Femur (tissue), 1 donor: ENCODE measurements at places on chromosomes 6 and 20.

GRCh38 chr6:160041608-160042007, 72.7 kb downstream of the IGF2R start:
- peak; percentile 86 for DNase-seq

DNA sequence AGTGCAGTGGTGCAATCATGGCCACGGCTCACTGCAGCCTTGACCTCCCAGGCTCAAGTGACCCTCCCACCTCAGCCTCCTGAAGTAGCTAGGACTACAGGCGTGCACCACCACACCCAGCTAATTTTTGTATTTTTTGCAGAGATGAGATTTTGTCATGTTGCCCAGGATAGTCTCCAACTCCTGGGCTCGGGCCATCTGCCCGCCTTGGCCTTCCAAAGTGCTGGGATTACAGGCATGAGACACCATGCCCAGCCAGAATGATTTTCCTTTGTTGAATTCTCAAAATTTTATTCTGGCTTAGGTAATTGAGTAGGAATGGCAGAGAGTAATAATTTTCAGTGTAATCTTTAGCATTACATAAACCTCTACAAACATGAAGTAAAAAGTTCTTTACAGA, 37.1 kb downstream of the SLC16A10 start:
- DNase-seq: no peak

DNA sequence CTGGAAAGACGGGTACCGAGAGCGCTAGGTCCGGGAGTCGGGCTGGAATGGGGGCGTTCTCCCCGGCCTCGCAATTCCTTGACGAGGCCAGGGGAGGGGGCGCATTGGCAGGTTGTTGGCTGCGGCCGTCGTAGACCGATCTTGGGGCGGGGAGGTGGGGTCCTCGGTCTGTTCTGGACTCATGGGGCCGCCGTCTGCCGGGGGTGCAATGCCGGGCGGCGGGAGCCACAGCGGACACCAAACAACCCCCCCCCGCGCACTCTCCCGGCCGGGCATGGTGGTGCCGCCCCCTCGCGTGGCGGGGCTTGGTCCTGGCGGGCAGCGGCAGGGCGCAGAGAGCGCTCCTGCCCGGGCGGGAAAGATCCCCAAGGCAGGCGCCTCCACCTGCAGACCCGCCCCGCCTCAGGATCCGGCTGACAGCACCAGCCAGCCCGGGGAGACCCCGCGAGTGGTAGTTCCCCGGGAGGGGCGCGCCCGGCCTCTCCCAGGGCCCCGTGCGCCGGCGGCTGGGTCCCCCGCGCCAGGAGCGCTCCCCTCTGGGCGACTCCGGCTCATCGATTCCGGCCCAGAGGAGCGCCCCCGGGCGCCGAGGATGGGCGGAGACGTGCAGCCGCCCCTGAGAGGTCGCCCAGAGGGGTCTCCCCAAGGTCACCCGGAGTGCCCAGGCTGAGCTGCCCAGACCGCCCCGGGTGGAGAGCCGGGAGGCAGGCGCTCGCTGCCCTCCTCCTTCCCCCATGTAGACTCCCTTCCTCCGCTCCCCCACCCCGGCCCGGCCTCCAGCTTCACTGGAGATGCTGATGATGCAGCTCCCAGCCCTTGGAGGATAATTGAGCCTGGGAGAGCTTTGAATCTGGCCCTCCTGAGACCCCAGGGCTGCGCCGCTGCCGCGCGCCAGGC, 709 bp downstream of the PPP1R16B start:
- DNase-seq: no peak

- no peak for DNase-seq
Measured at GRCh38 chr20:5390720-5391119, 74.0 kb upstream of the PROKR2 start.

GRCh38 chr6:66883453-66883852, 1176.4 kb upstream of the EYS start:
- no peak for DNase-seq

DNA sequence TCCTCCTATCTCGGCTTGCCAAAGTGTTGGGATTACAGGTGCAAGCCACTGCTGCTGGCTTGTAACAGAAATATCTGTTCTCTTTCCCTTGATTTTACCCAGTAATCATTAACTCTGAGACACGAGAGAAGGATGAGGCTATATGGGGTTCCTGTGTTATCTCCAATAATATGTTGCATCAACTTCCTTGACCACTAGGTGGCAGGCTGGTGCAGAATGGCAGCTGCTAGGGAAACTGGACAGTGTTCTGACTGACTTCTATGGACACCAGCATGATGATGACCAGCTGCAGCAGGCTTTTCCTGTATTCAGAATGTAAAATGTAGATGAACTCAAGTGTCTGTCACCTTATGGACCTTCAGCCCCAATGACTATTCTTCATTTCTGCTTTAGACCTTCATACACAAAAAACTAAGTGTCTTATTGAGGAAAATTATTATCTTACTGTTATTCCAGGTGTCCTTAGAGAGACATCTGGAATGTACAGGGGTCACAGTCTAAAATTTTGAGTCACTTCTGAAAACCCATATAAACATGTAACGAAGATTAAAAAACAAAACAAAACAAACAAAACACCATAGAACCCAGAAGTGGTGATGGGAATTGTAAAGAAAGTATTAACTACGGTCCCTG, 20.4 kb upstream of the CD109 start:
- peak; percentile 85 for DNase-seq

- no peak for DNase-seq
Measured at GRCh38 chr6:166636191-166636933, 9.3 kb upstream of the RPS6KA2 start.

GRCh38 chr20:38395165-38395564, 40.0 kb downstream of the SNHG17 start:
- no peak for DNase-seq

DNA sequence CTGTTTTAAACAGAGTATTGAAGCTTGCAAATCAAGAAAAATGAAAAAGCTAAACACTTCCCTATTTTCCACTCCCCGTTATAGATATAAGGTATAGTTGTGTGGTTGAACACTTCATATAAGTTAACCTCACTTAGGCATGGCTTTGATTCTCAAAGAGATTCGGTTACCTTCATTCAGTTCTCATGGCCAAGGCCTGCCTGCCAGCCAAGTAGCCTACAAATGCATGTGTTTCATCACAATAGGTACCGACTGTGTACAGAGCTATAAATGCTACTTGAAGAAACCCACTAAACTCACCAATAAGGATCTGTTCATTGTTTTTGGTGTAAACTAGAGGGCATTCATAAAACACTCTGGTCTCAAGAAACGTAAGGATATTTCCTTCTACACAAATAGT, 27.8 kb downstream of the PM20D2 start:
- DNase-seq: no peak

DNA sequence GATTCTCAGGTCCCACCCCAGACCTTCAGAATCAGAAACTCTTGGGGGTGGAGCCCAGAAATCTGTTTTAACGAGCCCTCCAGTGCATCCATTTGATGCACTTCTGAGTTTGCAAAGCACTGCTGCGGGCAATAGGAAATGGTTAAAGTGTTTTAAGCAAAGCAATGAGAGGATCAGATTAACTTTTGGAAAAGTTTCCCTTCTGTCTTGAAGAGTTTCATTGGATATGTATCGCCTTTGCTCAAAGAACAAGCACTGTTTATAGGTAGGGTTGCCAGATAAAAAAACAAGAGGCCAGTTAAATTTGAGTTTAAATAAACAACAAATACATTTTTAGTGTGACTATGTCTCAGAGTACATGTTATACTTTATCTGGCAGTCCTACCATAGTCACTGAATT, 226.0 kb downstream of the BMP7 start:
- no peak for DNase-seq

DNA sequence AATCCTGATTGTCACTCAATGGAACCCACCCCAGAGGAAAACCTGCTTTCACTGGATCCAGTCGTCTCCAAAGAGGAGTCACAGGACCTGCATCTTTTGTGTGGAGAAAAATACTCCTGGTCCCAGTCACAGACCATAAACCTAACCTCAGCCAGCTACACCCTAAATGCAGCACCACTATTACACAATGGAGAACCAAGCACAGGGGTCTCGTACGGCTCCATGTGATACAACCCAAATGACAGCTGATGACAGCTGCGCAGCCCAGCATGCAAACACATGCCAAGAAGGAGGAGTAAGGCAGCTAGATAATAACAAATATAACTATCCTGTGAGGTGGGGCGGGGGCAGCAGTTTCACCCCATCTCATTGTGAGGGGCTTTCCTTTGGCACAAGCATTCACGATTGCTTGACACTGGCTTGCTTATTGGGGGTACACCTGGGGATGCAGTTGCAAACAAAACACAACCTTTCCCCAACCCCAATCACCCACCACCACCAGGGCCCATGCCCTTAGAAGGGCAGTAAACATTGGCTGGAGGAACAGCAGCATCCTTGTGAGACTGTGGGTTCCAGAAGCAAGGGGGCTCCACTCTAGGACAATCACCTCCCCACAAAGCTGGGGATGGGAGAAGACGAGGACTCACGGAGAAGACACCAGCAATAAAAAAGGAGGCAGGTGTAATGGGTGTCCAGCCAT, 51.5 kb downstream of the TRERF1 start:
- DNase-seq: peak; percentile 32

DNA sequence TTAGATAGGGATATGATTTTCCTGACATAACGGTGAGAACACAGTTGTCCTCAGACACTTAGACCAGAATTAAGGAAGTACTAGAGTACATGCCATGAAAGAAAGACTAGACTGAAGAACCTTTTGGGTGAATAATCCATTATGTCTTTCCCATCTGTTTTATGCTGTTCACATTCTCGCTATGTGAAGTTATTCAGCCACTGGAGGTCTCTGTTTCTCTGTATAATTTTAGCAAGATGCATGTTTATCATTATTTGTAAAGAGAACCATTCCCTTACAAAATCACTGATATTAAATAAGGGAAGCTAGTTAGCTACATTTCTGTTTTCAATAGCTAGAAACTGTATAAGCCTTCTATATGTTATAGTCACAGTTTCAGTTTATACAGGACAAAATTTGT, 391.9 kb downstream of the CD109 start:
- no peak for DNase-seq

GRCh38 chr20:57409316-57409671, 18.1 kb downstream of the RBM38 start:
- DNase-seq: no peak

DNA sequence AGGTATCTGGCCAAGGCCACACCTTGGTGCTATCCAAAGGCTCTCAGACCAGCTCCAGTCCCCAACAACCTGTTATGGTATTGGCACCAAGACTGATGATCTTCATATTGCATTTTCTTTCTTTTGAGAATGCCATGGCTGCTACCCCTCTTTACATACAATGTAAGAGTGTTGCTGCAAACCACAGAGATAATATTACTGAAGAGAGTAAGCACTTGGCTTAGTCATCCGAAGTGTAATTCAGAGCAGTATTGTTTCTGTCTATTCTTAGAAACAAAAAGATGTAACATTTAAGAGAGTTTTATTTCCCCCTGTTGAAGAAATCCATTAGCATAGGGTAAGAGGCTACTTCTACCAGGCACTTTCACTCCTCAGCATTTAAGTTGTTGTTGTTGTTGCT, 212.5 kb downstream of the C6orf118 start:
- no peak for DNase-seq

- peak; percentile 76 for DNase-seq
Measured at GRCh38 chr6:35139924-35140638, 1.1 kb downstream of the TCP11 start.

DNA sequence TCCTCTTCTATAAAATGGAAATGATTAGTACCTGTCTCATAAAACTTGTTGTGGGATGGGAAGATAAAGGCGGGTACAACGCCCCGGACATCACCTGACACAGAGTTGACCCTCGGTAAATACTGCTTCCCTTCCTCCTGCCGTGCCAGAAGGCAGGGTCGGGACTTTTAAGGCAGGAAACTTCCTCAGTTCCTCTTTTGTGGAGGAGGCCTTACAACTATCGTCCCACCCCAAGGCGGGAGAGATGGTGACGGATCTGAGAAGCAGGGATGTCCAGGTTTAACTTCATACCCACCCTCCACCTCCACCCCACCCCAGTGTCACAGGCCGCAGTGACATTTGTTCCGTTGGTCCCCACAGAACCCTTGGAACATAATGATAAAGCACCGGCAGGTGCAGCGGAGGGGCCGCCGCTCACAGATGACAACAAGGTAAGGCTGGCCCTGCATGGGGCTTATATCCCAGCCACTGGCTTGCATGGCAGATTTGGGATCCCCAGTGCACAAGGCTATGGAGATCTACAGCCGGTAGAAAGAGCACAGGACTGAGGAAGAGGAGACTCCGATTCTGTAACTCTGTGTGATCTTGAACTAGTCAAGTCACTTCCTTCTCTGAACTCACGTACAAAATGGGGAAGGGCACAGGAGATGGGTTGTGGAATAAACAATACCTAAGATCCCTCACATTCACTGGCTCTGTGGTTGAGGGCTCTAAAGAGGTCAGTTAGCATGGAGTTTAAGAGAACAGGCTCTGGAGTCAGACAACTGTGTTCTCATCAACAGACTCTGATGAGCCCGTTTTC, 764 bp downstream of the DNTTIP1 start:
- DNase-seq: peak; percentile 34

GRCh38 chr20:16258766-16259165, 314.5 kb downstream of the KIF16B start:
- no peak for DNase-seq

DNA sequence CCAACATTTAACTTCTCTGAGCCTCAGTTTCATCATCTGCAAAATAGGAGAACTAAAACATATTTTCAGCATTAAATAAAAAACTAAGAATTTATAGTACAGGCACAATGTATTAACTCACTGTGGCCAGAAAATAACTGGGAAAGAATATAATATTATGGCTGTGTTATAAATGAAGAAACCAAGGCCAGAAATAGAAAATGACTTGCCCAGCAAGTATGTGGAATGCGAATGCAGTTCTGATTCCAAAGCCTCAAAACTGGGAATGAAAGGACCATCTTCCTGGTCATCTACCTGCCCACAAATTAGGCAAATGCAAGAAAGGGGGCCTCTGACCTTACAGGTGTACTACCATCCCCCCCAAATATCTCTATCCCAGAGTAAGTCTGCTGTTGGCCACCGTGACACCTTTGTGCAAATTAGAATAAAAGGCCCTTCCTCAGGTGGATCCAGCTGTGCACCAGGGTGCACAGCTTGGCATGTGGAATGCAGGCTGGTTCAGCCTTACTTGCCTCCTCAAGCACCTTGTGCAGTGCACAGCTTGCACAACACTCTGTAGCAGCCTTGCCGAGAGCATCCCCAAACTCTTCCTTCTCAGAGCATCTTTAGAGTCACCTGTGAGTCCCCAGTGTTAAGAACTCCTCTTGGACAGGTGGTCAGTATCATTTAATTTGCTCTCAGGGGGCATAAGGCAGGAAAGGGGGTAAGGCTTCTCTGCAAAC, 4.4 kb downstream of the SLC13A3 start:
- DNase-seq: no peak

DNA sequence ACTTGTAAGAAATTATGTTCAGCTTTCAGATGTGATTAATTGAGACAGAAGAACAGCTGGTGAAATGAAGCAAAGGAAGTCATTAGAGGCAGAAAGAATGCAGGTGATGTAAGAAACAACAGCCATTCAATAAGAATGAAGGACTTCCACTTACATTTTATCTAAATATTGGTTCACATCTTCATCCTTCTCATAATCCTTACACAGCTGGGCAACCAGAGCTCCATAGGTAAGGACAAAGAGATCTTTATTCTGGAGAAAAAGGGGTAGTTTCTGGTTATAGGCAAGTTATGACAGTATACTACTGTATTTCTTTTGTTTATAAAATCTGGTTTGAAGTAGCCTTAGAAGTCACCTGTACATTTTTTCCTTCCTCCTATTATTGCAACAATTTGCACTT, 2.3 kb downstream of the TRAPPC3L start:
- DNase-seq: no peak

- peak; percentile 89 for DNase-seq
Measured at GRCh38 chr6:33570806-33571636, 9.1 kb downstream of the BAK1 start.
